ENCODE measurements at places on chromosomes 3 and 15. TPM values are rescaled to one million over a fixed set of nuclear protein-coding genes. Genes with fewer than 3 reads are reported as not detected.
A peak's percentile ranks its signal among the peaks of the same experiment; 100 is the strongest.

The CD86 gene
- polyA plus RNA-seq, result 273 TPM

The TCTA gene
- 35.5 TPM for polyA plus RNA-seq

The GNAT1 gene
- not detected for polyA plus RNA-seq

The CYP8B1 gene
- polyA plus RNA-seq, result not detected

The GTF2E1 gene
- 7.9 TPM for polyA plus RNA-seq

The MKRN2OS gene
- polyA plus RNA-seq, result not detected

DNA sequence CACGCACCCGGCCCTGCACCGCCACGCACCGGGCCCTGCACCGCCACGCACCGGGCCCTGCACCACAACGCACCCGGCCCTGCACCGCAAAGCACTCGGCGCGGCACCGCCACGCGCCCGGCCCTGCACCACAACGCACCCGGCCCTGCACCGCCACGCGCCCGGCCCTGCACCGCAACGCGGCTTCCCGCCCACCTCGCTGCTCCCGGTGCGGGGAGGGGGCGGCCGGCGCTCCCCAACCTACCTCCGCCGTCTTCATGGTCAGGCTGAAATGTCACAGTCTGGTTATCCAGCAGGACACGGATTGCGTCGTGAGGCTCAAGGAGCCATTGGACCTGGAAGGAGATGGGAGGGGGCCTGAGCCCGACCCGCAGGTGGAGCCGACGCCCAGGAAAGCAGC, 41.8 kb downstream of the MUC20 start:
- DNase-seq, result no peak

DNA sequence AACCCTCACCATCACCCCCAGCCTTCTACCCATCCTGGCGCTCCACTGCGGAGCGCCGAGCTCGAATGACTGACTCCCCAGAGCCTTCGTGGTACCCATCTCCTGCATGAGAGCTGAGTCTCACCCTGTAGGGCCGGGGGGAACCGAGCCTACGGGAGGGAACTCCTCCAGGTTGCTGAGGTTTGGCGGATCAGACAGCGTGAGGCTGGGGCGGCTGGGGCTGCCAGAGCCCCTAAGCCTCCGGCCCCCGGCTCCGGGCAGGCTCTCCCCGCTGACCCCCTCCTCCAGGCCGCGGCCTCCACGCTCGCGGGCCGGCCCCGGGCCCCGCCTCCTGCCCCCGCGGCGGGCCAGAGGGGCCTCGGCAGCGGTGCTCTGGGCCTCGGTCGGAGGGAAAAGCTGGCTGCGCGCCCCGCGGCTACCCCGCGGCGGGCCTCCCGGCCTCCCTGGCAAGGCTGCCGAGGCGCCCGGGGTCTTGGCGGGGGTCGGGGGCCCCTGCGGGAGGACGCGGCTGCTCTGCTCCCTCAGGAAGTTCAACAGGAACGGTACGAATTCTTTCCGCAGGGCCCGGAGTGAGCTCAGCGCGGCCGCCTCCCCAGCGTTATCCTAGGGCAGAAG, 643 bp downstream of the CDAN1 start:
- DNase-seq, result no peak

DNA sequence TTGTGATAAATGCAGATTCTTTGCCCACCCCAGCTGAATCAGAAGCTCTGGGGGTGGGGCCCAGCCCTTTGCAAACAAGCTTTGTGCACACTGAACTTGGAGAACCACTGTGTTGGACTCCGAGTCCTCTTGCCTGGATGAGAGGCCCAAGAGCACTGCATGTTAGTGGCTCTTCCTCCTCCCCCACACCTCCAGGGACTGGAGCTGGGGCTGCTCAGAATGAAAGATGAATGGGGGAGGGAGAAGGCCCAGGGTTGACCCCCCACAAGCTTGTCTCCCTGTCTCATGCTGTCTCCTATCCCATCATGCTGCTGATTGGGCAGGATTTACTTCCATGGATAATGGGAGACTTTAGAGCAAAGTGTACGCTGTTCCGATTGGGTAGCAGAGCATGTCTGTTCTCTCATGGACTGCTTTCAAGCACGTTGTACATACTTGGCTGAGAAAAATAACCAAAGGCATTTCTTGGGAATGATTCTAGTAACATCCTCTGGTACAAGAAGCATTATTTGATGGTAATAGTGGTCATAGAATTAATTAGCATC, 99.6 kb downstream of the PGPEP1L start:
- DNase-seq, result no peak

DNA sequence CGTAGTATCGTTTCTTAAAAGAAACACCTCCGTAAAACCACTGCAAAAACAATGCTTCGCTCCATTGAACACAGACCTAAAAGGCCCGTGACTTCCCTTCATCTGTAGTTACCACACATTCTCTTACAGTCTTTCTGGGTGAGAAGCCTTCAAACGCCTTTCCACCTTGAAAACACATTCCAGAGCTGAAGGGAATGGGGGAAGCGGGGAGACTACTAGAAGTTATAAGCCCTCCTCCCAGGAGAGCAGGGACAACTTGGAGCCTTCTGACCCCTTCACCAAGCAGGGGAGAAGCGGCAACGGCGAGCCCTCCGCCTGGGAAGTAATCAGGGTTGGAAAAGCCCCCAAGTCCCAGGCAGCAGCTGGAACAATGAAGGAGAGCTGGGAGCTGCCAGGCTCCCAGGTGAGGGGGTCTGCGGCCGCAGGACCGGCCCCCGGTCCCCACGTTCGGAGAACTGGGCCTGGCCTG, 461 bp downstream of the SECISBP2L start:
- peak; percentile 16 for DNase-seq

DNA sequence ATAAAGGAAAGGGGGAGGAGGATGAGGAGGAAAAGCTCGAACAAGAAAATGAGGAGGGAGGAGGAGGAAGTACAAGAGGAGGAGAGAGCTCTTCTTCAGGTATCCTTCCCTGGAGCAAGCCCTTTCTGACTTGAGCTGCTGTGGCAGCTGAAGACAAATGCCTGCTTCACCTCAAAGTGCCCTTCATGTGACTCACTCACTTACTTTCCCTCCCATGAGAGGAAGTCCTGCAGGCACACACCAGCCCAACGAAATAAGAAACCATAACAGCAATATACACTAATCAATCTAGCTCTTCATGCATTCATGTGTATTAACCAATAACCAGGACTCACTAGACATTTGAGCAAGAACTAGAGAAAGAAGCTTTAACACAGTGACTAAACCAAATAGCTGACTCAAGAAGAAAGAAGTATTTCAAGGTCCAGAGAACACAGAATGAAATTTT, 251.9 kb downstream of the IGSF11 start:
- no peak for DNase-seq

DNA sequence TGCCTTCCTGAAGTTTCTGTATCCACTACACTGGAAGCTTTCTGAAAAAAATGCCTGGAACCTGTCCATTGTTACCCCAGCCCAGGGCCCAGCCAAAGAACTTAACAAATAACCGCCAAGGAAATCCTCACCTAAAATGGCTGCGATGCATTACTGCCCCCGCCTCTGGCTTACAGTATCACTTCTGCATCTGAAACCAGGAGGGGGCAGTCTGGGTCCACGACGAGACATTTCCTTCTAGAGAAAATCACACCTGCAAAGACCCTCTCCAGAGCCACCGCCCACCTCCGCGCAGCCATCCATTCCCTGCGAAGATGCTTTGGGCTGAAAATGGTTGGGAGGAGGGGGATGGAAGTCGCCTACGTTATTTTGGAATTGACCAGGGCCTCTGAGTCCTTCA, 22.4 kb upstream of the CELF6 start:
- DNase-seq, result peak; percentile 30

GRCh38 chr3:117700573-117701360, 991.2 kb downstream of the TUSC7 start:
- DNase-seq, result no peak

DNA sequence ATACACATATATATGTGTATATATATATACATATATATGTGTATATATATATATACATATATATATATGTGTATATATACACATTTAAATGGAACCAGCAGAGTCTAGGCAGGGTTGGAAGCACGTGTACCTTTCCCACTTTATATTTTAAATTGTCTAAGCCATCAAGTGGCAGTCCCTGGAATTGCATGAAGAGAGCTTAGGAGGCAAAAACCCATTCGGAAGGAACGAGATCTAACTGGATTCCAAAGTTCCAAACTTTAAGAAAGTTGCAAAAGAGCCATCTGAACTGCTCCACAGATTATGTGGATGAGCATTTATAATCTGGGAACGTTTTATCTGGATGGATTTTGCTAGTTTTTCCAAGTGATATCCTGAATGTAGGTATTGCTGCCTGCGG, 186.5 kb downstream of the FOXP1 start:
- DNase-seq, result no peak

GRCh38 chr3:60226912-60227311, 1024.3 kb downstream of the FHIT start:
- DNase-seq, result no peak

GRCh38 chr15:26623071-26623470, 149.8 kb downstream of the GABRB3 start:
- no peak for DNase-seq

DNA sequence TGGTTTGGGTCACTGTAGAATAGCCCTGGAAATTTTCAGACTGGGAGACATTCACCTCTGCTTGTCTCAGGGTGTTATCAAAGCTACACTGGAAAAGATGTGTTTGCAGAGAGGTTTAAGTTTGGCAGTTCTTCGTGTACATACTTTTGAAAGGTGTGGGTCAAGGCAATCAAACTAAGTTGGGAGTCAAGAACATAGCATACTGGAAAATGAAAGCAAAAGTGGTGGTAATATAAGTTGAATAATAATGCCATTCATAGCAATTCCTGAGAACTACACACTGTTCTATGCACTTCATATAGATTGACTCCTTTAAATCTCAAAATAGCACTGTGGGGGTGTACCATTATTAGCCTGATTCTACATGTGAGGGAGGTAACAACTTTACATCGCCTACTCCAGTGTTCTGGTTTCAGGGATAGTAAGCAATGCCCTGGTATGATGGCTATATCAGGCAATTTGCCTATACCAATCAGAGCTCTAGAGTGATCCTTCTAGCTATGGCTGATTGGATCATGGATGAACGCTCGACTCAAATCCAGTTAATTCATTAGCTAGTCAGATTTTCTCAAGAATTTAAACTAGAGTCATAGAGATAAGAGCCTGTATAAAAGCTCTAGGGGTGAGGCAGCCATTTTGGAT, 44.6 kb upstream of the RASGRP1 start:
- no peak for DNase-seq

DNA sequence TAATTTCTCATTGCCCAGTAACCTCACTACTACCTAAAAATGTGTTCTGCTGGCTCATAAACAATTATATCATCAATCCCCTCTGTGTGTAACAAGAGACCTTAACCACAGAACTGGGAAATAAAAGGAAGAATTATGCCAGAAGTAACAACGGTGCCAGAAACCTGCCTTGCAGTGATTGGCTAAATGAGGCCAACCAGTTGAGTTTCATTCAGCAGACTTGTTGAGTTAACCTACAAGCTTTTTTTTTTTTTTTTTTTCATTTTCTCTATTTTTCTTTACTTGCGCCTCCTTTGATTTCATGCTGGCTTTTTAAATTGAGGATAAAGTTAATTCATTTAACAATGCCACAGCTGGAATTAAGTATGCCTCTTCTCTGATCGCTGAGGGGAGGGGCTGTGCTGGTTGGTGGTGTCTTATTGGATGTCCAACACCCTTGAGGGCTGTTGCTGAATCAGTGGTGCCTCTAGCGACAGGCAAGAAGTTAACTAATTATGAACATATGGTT, 30.0 kb upstream of the GMNC start:
- no peak for DNase-seq

GRCh38 chr3:9897408-9898372, 5.0 kb upstream of the IL17RE start:
- DNase-seq, result no peak

DNA sequence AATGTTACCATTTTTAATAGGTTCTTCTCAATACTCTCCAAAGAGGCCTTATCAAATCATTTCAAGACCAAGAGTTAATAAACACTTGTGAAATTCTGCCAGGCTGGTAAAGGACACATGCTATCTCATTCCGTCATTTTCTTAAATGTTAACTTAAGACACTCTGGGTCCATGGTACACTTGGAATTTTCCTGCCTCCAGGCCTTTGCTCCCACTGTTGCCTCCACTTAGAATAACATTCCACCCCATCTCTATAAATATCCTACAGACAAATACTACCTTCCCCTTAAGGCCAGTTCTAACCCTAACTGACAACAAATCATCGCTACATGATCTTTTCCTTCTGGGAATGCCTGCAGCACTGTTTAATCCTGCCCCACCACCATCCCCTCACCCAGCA, 24.1 kb downstream of the MAGI1 start:
- DNase-seq, result no peak

GRCh38 chr3:69290006-69290405, 95.9 kb downstream of the FRMD4B start:
- no peak for DNase-seq
